Activated CD8-positive, alpha-beta T cell treated with anti-CD3 and anti-CD28 coated beads for 36 hours (primary cell): ENCODE measurements at places on chromosomes 11 and 22. TPM values are rescaled to one million over a fixed set of nuclear protein-coding genes. Genes with fewer than 3 reads are reported as not detected.

Gene FXYD2
- total RNA-seq = 6.7 TPM

Gene MFRP
- not detected for total RNA-seq

Gene ANGPTL5
- not detected for total RNA-seq

Gene CLMP
- 0.09 TPM for total RNA-seq

Gene E2F8
- 13.1 TPM for total RNA-seq

GRCh38 chr11:83687787-83688186, 401.6 kb upstream of the CCDC90B start:
- no peak for DNase-seq

DNA sequence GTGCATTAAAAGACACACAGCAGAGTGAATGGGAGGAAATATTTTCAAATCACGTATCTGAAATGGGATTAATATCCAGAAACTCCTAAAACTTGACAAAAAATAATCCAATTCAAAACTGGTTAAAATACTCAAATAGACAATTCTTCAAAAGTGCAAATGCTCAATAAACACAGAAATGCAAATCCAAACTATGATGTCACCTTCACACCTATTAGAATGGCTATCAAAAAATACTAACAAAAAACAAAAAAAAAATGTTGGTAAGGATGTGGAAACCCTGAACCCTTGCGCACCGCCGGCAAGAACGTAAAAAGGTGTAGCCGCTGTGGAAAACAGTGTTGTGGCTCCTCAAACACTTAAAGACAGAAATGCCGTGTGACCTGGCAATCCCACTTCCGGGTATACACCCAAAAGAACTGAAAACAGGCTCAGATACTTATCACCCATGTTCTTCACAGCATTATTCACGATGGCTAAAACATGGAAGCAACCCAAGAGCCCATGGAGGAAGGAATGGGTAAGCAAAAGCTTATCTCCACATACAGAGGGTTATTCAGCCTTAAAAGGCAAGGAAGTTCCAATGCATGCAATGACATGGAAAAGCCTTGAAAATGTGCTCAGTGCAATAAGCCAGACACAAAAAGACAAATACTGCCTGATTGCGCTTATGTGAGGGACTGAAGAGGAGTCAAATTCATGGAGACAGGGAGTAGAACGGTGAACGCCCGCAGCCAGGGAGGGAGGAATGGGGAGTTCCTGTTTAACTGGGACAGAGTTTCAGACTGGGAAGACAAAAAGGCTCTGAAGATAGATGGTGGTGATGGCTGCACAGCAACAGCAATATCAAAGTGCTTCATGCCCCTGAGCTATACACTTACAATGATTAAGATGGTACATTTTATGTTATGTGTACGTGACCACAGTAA, 19.6 kb downstream of the BRD1 start:
- DNase-seq = peak; percentile 72

DNA sequence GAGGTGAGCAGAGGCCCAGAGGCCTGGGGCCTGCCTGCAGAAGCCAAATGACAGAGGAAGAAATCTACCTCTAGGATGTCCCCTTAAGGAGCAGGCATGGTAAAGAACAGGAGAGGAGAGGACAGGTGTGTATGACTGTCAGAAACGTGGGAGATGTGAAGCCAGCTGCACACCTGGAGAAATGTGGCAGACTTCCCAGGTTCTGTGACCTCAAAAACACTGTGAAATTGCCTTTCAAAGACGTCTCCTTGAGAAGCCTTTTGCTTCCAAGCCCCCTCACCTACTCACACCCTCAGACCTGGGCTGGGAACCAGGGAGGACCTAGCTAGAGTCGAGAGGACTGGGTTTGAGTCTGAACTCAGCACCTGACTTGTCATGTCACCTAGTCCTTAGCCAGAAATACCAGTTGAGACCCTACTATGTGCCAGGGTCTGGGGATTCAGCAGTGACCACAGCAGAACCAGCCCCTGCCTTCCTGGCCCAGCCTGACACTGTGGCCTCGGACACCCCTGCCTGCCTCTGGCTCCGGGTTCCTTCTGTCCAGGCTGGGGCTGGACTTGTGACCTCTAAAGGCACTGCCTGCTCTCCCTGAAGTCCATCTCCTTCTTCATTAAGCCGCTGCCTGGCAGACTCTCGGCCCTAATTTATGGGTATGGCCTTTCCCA, 5.6 kb downstream of the TPBGL start:
- DNase-seq = no peak

DNA sequence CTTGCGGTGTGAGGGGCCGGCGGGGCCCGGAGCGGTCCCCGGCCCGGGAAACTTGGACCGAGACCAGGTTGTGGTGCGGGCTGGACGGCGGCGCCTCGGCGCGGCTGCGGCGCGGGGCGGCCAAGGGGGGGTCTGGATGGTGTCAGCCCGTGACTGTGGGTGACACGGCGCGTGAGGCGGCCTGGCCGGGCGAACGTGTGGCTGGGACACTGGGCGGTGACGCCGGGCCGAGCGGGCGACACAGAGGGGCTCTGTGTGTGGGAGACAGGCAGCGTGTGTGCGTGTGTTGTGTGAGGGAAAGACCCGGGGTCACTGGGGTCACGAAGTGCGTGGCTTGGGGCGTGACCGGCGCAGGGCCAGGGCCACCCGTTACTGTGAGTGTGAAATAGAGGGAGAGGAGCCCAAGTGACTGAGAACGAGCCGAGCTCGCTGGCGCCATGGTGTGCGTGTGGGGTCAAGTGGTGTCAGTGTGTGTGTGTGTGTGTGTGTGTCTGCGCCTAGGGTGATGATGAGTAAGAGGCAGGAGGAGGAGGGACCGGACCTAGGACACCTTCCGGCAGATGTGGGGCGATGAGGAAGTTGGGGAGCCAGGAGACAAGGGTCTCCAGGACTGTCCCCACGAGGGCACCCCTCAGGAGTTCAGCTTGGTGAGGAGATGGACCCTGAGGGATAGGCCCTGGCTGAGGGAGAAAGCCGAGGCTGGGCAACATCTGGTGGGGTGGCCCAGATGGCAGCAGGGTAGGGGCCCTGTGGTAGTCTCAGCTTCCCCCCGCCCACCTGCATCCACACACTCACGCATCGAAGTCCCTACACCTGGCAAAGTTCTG, 817 bp downstream of the RELT start:
- peak; percentile 81 for DNase-seq

- DNase-seq = no peak
Measured at GRCh38 chr22:46663436-46664100, 43.4 kb downstream of the GRAMD4 start.

GRCh38 chr11:122812638-122813037, 25.7 kb upstream of the CRTAM start:
- no peak for DNase-seq

GRCh38 chr11:7222619-7223018, 29.1 kb upstream of the SYT9 start:
- no peak for DNase-seq

DNA sequence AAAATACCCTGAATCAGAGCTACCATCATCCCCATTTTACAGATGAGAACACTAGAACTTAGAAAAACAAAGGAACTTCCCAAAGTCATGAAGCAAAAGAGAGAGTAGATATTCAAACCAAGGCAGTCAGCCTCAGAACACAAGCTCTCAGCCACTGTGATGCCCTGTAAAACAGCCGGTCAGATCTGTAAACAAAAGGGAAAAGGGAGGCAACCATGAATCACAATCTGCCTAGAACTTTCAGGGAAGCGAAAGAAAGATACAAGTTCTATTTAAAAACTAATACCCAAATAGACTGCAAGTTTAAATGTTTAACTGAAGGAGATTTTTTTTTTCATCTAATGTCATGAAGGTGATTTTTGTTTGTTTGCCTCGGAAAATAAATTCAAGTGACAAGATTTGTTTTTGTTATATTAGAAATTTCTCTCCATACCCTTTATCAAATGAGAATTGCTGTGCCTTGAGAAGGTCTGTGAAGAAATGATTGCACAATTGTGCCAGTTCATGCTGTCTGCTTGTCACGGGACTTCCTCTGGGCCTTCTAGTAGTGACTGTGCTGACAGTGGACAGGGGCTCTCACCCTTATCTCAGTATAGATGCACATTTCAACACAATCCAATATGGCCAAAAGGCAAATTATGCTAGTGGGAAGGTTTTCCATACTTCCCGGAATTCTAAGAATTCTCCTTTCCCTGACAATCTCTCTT, 11.7 kb downstream of the SAA1 start:
- no peak for DNase-seq

- DNase-seq = no peak
Measured at GRCh38 chr22:17083255-17083654, 1.5 kb upstream of the IL17RA start.

DNA sequence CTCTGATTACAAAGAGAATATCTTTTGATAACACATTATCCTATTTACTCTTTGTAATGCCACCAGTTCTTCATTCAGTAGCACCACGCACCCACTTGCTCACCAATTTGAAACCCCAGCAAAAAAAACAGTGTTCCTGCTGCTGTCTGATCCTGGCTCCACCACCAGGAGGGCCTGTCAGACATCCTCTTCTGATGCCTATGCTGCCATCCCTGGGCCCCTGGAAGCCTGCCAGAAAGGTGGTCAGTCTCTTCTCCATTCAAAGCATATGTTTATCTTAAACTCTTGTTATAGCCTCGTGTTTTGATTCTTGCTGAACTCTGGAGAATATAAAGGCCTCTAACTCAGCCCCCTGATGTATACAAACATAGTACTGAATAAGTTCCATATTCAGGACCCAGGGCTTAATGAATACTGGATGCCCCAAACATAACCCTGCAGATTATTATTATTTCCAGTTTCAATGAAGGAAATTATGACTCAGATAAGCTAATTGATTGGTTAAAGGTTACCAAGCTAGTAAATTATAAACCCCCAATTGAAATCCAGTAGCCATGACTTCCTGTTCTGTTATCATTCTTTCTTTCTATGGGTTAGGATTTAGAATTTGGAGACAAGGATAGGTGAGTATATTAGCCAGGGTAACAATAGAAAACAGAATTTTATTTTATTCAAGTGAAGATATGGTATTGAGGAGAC, 116.7 kb downstream of the NTM start:
- DNase-seq = no peak

- DNase-seq = no peak
Measured at GRCh38 chr11:1354125-1354938, 35.4 kb upstream of the BRSK2 start.

- DNase-seq = peak; percentile 24
Measured at GRCh38 chr11:116852261-116853031, 15.0 kb upstream of the APOA1 start.

- DNase-seq = peak; percentile 85
Measured at GRCh38 chr11:2933375-2934020, 4.3 kb upstream of the PHLDA2 start.

GRCh38 chr11:18270102-18270501, 4.0 kb downstream of the SAA1 start:
- no peak for DNase-seq

- no peak for DNase-seq
Measured at GRCh38 chr22:49858827-49859226, 5.2 kb downstream of the ZBED4 start.

DNA sequence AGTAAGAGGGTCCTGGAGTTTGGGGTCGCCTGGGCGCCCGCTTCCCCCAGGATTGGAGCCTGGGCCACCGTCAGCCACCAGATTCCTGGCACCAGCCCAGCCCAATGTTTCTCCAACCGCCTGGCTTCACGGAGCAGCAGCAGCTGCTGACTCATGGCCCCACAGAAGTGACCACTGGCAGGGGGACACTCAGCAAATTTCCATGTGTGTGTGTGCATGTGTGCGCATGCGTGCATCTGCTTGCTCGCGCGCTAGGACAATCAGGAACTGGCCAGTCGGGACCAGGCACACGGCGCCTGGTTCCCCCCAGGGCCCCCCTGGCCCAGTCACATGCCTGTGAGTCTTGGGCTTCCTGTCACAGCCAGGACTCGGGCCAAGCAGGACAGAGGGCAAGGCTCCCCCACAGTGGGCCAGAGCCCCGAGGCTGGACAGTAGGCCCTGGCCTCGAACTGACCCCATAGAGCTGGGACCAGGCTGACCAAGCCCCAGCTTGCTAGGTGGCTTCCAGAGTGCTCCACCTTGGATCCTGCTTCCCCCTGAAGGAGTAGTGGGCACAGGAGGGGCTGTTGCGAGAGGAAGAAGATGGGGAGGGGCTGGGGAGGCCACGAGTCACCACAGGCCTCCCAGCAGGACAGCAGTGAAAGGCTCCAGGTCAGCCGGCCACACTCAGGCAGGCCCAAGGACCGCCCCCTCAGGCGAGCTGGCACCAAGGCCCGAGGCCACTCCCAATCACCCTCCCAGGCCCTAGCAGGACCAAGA, 3.2 kb downstream of the CTSD start:
- DNase-seq = no peak

- DNase-seq = no peak
Measured at GRCh38 chr11:100638648-100639047, 48.4 kb upstream of the ARHGAP42 start.

GRCh38 chr11:91921974-91922373, 302.6 kb upstream of the FAT3 start:
- DNase-seq = no peak

DNA sequence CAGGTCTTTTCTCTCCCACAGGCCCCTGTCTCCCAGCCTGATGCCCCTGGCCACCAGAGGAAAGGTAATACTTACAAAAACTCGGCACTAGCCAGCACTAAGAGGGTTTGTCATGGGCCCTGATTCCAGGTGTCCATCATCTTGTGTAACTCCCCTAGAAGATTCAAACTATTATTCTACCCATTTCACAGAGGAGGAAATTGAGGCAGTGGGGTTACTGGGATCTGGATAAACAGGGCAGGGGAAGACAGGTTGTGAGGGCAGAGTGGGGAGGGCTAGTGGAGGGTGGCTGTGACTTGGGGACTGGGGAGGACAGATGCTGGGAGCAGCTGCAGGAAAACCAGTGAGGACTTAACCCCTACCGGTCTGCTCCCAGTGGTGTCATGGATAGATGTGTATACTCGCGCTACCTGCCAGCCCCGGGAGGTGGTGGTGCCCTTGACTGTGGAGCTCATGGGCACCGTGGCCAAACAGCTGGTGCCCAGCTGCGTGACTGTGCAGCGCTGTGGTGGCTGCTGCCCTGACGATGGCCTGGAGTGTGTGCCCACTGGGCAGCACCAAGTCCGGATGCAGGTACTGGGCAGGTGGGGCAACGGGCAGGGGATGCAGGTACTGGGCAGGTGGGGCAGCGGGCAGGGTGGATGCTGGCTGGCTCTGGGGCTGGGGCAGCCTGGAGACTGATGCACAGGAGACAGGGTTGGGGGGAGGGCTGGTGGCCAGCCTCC, 1.2 kb downstream of the VEGFB start:
- no peak for DNase-seq

DNA sequence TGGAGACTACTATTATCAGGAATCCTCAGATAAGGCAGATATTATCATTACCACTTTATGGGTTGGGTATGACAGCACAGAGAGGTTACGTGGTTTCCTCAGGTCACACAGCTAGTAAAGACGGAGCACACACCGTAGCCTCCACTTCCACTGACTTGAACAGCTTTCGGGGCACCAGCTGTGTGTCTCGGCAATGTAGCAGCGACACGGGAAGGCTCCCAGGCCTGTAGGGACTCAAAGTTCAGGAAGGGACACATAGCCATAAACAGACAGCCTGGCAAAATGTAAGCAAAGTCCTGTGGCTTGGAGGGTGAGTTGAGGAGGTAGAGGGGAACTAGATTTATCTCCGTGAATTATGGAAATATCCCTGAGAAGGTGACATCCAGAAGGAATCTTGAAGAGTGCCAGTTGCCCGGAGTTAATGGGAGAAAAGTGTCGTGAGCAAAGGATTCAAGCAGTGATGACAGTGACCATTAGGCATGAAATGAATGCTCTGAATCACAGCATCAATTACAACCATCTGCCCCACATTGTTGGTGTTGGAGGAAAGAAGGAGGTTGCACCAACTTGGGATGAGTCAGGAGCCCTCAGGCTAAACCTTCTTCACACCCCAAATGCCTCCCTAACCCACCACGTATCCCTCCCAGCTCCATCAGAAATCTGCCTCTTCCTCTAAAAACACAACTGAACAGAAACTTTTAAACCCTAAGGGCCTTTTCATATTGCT, 106.7 kb upstream of the ASPHD2 start:
- no peak for DNase-seq

- DNase-seq = no peak
Measured at GRCh38 chr11:121059605-121060004, 35.7 kb downstream of the TBCEL start.
